ENCODE measurements at places on chromosomes 3 and 15.

DNA sequence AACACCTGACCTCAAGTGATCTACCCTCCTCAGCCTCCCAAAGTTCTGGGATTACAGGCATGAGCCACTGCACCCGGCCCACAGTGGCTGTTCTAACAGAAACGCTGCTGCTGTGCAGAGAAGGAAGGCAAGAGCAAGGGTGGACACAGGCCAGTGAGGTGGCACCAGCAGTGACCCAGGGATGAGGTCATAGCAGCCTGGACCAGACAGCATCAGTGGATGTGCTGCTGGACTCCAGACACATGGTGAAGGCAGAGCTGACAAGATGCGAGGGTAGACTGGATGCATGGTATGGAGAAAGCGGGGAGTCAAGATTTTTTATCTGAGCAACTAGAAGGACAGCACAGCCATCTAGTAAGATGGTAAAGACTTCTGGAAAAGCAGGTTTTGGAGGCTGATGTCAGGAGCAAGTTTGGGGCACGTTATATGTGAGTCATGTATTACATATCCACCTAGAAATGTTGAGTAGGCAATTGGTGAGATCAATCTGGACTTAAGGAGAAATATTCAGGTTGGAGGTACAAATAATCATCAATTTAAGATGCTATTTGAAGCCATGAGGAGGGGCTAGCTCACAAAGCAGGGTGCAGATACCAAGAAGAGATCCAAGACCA is 22.1 kb upstream of the TJP1 start:
- DNase-seq, result no peak

GRCh38 chr15:74420193-74420905 is 13.4 kb downstream of the SEMA7A start:
- no peak for DNase-seq

- no peak for DNase-seq
Observed at GRCh38 chr3:120469882-120470301, 19.1 kb upstream of the FSTL1 start.

GRCh38 chr3:32816439-32817256 is 1.1 kb upstream of the TRIM71 start:
- DNase-seq, result no peak

DNA sequence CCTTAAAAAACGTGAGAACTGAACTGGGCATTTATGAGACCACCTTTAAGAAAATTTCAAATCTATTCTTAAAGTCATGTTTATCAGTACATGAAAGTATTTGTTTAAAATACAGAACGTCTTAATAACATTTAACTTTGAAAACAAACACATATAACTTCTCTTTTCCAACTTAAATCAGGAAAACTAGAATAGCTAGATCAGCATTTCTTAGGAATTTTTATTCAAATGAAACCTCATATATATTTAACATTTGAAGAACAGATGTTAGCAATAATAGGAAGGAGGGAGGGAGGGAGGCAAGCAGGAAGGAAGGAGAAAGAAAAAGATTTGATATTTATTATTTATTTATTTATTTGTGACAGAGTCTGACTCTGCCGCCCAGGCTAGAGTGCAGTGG is 120.2 kb downstream of the NR1I2 start:
- no peak for DNase-seq

DNA sequence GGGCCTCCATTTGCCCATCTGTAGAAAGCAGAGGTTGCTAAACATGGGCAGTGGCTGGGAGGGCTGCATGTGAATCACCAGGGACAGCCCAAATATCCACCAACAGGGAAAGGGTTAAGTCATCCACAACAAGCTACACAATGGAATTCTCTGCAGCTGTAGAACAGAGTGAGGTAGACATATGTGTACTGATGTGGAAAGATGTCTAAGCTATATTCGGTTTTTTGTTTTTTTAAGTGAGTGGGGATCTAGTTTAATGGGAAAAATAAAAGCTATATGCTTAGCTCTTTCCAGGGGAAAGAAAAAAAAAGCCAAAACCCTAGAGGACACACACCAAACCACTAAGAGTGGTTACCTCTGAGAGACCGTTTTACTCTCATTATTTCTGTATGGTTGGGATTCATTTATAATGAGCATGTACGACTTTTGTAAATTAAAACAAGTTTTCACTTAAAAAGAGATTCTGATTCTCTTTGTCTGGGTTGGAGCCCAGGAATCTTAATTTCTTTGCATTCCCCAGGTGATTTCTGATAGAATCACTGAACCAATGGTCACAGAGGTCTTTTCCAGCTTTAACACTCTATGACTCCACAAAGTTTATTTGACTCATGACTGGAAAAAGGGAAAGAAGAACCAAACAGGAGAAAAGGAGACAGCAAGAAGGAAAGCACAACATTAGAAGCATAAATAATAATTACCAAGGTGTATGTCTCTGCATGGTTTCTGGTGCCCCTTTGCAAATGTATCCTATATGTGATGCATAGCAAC is 19.1 kb downstream of the CRABP1 start:
- DNase-seq, result no peak

DNA sequence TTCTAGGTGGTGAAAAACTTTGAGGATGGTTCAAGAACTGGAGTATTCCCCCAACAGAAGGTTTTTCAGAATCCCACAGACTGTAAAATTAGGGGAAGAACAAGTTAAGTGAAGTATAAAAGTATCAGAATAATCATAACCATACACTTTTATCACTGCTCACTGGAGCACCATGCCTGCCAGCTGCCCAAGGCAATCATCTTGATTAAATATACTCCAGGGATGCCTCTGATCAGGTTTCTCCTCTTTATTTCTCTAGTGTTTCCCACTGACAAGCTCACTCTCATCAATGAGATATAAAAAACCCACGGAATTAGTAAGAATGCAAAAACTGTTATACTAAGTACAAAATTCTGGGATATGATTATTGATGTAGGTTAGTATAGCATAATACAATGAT is 108.0 kb downstream of the STAG1 start:
- no peak for DNase-seq

DNA sequence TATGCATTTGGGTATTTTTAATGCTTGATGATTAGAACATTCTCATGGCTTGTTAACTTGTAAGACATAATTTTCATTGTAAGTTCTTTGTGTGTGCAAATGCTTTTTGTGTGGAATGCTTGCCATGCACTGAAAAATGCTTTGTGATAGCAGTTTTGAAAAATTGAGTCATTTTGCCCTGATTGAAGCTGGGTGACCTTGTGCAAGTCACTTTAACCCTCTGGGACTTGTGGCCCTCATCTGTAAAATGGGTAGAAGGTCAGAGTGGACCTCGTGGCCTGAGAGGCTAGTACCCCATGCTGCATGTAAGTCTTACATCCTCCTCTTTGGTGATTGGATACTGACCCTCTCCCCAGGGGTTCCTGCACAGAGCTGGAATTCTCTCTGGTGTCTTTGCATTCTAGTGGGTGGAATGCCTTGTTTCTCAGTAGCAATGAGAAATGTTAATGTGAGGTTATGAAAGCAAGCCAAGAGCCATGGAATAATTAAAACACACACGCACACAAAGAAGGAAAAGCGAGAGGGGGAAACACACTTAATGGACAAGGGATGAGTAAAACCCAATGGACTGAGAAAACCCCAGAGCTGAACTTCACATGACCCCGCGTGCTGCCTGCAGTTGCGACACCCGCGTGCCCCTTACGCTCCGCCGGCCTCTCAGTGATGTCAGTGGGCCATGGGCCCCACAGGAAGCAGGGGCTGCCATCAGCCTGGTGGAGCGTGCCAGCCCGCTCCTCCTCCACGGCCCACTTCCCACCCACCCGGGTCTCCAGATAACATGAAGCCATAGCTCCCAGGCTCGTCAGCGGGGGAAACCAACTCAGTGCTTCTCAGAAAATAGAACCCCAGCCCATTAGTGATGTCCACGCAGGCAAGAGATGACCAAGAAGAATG is 44.0 kb downstream of the SMAD3 start:
- no peak for DNase-seq

DNA sequence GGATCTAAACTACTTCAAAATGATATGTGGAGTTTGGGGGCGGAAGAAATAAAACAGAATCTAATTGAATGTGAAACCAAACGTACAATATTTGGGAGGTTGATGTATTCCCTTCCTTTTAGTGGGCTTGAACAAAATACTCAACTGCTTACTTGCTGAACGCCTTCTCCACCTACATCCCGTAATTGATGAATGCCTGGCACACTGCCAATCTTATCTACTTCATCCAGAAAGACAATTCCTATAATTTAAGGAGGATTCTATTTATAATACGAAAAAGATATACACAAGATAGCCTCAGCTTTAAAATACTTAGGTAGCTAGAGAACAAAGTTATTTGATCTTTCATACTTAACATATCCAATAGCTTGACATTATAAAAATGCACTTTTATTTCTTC is 23.1 kb upstream of the PDCD7 start:
- no peak for DNase-seq
